ENCODE measurements at places on chromosomes 16 and 17.

DNA sequence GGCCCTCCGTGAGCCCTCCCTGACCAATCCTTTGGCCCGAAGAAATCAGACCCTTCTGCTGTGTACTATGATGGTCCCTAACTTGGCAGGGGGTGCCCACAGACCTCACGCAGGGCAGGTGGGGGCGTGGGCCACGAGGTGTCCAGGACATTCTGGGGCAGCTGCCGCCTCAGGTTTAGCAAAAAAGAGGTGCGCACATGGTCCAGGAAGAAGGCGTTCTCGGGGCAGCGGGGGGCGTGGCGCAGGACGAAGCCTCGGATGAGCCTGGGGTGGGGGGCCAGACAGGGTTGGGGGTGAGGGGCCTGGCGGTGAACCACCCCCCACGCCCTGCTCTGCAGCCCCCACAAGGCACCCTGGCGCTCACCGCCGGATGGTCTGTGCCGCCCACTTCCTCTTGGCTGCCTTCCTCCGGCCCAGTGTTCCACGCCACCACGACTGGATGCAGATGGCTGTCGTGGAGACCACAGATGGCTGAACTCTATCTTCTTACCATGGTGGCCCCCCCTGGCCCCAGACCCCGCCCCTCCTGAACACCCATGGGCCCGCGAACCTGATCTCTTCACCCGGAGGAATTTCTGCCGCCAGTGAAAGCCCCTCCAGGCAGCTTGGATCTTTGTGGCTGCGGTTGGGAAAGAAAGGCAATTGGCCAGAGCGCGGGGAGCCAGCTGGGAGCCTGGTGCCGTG, 14.2 kb upstream of the CRK start:
- DNase-seq, result no peak

DNA sequence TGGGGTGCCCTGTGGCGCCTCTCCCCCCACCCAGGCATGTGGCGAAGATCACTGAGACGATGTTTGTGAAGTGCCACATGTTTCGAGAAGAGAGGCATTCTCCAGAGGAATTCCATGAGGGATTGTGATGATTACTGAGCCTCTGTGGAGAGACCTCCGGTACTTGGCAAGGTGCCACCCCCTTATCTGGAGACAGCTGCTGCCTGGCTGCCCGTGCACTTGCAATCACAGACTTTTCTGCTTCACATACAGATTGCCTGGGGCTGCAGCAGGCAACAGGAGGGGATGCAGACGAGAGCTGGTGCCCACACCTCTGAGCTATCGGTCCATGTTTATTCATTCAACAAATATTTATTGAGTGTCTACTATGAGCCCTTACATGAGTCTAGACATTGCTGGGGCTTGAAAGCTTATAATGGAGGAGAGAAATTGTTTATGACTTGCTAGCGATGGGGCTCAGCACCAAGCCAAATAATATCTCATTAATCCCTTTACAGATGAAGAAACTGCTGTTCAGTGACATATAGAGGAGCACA, 317.2 kb upstream of the ZFHX3 start:
- DNase-seq, result no peak

DNA sequence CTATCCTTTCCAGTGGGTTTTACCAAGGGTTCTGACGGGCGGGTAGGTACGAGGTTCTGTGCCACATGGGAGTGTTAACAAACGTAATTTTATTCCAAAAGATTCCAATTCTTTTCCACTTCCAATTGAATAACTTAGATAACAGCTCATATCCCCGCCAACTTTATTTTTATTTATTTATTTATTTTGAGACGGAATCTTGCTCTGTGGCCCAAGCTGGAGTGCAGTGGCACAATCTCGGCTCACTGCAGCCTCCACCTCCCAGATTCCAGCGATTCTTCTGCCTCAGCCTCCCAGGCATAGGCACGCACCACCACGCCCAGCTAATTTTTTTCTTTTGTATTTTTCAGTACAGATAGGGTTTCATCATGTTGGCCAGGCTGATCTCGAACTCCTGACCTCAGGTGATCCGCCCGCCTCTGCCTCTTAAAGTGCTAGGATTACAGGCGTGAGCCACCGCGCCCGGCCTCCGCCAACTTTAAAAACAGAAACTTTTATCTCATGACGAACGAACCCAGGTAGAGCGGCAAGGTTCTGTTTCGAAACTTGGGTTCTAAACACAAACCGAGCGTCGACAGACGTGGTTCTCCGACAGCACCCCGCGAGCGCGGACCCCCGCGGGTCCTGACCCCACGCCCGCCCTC, 613 bp downstream of the ECI1 start:
- peak; percentile 26 for DNase-seq

- no peak for DNase-seq
These were observed 75.8 kb downstream of the TEX14 start for GRCh38 chr17:58615768-58616659.

- no peak for DNase-seq
These were observed 19.1 kb downstream of the NGFR start for GRCh38 chr17:49514071-49514721.

GRCh38 chr16:80341263-80341662, 199.5 kb upstream of the DYNLRB2 start:
- DNase-seq, result no peak

GRCh38 chr16:75787440-75787839, 61.1 kb upstream of the CPHXL start:
- no peak for DNase-seq

DNA sequence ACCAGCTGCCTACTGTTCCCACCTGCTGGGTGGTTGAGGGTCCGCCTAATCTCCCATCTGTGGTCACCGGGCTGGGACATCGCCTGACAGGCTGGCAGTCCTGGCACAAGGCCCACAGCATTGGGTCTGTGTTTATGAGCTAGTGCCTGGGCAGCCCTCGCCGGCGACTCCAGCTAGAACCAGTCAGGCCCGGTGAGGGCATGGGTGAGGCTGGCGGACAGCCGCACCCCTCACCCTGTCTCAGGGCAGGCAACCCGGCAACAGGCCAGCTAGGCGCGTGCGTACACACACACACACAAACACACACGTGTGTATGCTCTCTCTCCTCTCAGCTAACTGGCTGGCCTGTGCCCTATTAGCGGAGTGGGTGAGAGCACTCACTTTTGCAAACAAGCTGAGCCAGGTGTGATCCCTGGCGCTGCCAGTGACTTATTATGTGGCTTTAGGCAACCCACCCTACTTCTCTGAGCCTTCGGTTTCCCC, 10.4 kb downstream of the HSD11B2 start:
- DNase-seq, result no peak

GRCh38 chr17:29151567-29151966, 28.6 kb downstream of the MYO18A start:
- DNase-seq, result peak; percentile 68

- no peak for DNase-seq
These were observed 536.0 kb upstream of the C16orf82 start for GRCh38 chr16:26530584-26531289.

- DNase-seq, result no peak
These were observed 148.7 kb downstream of the GRIN2A start for GRCh38 chr16:10033556-10033955.

DNA sequence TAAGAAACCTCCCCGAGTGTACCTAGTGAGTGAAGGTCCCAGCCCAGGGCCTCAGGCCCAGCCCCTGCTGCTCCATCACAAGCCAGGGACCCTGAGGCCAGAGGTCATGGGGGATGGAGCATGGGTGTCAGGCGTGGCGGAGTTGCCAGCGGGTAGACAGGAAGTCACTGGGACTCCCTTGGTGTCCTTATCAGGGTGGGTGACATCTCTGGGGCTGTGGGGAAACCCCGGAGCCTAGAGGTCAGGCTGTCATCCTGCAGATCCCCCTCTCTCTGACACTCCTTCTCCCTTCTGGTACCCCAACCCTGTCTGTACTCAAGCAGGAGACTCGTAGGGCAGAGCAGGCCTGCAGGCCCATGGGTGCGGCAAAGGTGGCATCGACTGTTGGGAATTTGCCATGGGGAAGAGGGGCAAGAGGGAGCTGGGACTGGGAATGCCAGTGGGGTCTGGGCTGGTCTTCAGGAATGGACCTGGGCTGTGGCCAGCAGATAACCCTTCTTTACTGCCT, 10.8 kb upstream of the ADGRG1 start:
- DNase-seq, result no peak

DNA sequence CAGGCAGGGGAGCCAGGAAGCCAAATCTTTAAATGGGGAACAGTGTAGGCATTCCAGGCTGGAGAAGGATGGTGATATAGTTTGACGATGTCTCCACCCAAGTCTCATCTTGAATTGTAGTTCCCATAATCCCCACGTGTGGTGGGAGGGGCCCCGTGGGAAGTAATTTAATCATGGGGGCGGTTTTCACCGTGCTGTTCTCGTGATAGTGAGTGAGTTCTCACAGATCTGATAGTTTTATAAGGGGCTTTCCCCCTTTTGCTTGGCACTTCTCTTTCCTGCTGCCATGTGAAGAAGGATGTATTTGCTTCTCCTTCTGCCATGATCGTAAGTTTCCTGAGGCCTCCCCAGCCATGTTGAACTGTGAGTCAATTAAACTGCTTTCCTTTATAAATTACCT, 28.8 kb downstream of the GINS3 start:
- no peak for DNase-seq

DNA sequence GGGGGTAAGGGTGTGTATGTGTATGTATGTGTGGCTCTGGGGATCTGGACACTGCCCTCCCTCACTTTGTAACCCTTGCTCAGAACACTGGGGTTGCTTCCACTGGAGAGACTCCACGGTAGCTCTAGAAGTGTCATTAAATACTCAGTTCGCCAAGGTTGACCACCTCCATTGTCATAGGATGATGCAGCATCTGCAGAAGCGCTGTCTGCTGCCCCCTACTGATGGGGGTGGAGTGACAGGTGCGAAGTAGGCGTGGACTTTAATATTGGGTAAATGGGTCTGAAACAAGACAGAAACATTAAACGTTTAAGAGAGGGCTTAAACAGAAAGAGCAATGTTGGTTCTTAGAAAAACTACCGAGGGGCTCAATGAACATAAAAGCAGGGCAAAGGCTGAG, 35.5 kb upstream of the STAC2 start:
- DNase-seq, result no peak

- no peak for DNase-seq
These were observed 7.3 kb downstream of the KRT37 start for GRCh38 chr17:41417127-41417526.

DNA sequence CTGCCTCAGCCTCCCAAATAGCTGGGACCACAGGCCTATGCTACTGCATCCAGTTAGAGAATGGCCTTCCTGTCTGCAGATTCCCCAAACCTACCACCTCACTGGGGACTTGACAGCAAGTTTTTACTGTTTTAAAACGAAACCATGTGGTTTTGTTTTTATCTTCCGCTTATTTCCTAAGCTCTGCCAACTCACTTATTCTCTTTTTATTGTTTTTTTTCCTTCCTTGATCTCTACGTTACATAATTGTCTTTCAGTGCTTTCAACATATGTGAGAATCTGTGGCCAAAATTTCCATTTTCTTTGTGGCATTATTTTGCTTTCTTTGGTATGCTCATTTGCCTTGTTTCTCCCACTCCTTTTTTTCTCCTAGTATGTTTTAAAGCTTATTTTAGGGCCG, 14.6 kb upstream of the SLC38A7 start:
- no peak for DNase-seq

- DNase-seq, result no peak
These were observed 196.8 kb downstream of the PHKB start for GRCh38 chr16:47657977-47658376.

DNA sequence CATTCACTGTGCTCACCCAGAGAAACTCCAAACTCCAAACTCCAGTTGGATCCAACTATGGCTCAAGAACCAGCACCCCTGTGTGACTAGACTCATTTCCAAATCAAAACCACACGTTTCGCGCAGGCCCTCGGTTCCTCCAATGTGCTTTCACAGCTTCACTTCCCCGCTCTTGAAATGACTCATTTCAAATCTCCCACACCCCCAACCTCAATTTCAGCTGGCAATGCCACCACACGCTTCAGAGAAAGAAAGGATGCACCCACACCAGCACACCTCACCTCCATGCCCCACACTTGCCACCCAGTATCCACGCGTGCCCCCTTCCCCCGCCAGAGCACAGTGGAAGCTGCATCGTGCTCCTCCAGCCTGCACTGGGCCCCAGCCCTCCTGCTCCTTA, 9.0 kb downstream of the TMEM92 start:
- no peak for DNase-seq

- DNase-seq, result no peak
These were observed 80.1 kb downstream of the VAT1L start for GRCh38 chr16:77868478-77868877.

- peak; percentile 61 for DNase-seq
These were observed 2.8 kb downstream of the HEATR3 start for GRCh38 chr16:50068550-50068949.

GRCh38 chr17:10021272-10021984, 116.4 kb upstream of the RCVRN start:
- DNase-seq, result no peak

GRCh38 chr17:15263206-15263579, 1.9 kb downstream of the PMP22 start:
- DNase-seq, result peak; percentile 80

Data from HFFc6 (cell line).